ENCODE measurements at places on chromosomes 6 and 20.

- DNase-seq = no peak
Observed at GRCh38 chr20:36584018-36584481, 10.7 kb downstream of the TGIF2 start.

GRCh38 chr6:53322188-53323029 lies 26.3 kb downstream of the ELOVL5 start:
- no peak for DNase-seq

- DNase-seq = no peak
Observed at GRCh38 chr20:19947611-19948264, 69.4 kb upstream of the NAA20 start.

- no peak for DNase-seq
Observed at GRCh38 chr20:1402149-1402548, 9.3 kb upstream of the FKBP1A start.

DNA sequence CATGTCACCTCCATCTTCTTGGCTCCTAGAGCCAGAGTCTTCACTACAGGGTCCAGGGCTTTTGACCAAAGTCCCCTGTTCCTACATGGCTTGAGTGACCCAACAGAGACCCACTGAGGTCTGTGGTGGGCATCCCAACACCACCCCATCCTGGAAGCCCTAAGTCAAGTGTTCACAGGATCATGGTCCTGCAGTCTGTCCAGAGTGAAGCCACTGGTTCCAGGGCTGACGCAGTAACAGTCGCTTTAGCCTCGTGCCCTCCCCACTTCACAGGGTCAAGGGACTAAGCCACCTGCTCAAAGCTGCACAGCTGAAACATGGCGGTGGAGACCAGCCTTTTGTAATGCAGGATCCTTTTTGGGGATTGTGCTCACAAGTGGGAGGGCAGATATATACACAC lies 133.9 kb downstream of the JPH2 start:
- no peak for DNase-seq

- no peak for DNase-seq
Observed at GRCh38 chr6:1334684-1335083, 22.8 kb downstream of the FOXQ1 start.

- no peak for DNase-seq
Observed at GRCh38 chr6:96202571-96202970, 186.8 kb downstream of the FUT9 start.

- DNase-seq = no peak
Observed at GRCh38 chr6:158283304-158283980, 28.8 kb upstream of the TULP4 start.

GRCh38 chr20:29306390-29307072 lies 1950.9 kb upstream of the DEFB115 start:
- no peak for DNase-seq

GRCh38 chr20:47713878-47714450 lies 71.3 kb downstream of the SULF2 start:
- DNase-seq = no peak

GRCh38 chr6:15504581-15505350 lies 158.1 kb downstream of the DTNBP1 start:
- DNase-seq = no peak

- DNase-seq = no peak
Observed at GRCh38 chr6:108955329-108955949, 107.2 kb downstream of the ARMC2 start.

- no peak for DNase-seq
Observed at GRCh38 chr20:61573415-61574305, 321.6 kb downstream of the CDH4 start.

DNA sequence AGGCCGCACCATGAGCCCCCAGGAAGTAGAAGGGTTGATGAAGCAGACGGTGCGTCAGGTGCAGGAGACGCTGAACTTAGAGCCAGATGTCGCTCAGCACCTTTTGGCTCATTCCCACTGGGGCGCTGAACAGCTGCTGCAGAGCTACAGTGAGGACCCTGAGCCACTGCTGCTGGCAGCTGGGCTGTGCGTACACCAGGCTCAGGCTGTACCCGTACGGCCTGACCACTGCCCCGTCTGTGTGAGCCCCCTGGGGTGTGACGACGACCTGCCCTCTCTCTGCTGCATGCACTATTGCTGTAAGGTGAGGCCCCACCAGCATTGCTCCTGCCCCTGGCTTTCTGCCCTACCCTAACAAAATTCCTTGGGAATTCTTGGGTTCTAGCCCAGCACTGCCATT lies 13.1 kb downstream of the DNPH1 start:
- DNase-seq = no peak

- DNase-seq = no peak
Observed at GRCh38 chr6:78523622-78524021, 343.7 kb upstream of the IRAK1BP1 start.

DNA sequence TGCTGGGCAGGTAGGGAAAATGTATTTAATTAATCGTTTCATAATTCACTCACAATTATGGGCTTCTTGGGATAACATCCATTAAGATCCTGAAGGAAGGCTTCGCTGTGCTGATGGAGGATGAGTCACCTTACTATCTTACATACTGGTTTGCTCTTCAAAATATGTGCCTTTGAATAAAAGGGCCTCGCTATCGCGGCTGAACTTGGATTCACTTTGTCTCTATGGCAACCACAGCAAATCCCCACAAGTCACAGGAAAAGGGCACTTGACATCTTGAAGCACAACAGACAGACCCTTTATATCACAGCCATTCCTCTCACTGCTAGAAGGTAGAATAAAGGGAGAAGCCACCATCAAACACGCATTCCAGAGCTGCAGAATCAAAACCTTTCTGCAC lies 141.3 kb upstream of the MYLIP start:
- DNase-seq = no peak

DNA sequence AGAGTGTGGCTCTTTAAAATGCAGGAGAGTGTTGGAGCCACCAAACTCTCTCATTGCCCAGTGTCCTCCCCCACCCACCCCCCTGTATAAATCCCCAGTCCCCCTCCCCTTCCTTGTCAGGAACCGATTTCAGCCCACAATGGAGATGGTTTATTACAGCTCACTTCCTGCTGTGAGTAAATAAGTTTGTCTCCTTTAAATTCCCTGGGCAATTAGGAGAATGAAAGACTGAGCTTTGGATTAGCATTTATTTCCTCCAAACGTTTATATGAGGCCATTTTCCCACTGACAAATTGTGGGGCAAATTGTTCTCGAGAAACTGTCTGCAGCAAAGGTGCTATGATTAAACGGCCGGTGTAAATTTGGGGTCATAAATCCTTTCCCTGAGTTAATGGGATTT lies 128.8 kb downstream of the DHX35 start:
- DNase-seq = no peak

DNA sequence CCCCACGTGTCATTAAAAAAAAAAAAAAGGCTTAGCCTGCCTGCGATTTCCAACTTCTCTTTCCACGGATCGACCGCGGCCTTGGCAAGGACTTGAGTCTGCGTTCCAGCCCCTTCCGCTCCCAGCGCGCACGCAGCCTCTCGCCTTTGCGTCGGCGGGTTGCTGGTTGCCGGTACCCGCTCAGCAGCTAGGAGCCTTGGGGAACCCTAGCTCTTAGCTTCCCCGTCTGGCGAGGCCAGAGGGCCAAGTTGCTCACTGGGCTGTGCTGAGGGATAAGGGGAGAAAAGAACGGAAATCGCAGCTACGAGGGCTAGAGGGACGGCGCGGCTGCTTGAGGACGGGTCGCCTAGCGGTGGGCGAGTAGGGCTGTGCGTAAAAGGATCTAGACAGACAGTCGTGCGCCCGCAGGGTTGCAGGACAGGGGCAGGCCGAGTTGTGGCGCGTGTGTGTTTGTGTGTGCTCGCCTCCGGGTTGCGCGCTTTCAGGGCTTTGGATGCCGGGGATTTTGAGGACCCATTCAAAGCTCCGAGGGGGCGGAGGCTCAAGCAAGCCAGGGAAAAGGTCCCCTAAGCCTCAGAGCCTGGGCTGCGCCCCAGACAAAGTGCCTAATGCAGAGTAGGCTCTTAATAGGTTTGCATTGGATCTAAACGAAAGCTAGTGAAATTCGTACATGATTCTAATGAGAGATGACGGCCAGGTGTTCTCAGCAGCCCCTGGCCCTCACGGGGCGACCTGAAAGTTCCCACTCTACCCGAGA lies 40.5 kb upstream of the OSTM1 start:
- no peak for DNase-seq

- DNase-seq = no peak
Observed at GRCh38 chr6:98470821-98471220, 363.6 kb upstream of the POU3F2 start.

- DNase-seq = no peak
Observed at GRCh38 chr6:150830439-150831165, 34.9 kb upstream of the MTHFD1L start.

- DNase-seq = no peak
Observed at GRCh38 chr6:108661430-108661829, 100.7 kb downstream of the FOXO3 start.

GRCh38 chr6:46876126-46876525 lies 45.6 kb downstream of the ADGRF5 start:
- DNase-seq = no peak

- DNase-seq = no peak
Observed at GRCh38 chr6:44653761-44654218, 266.3 kb downstream of the CDC5L start.

DNA sequence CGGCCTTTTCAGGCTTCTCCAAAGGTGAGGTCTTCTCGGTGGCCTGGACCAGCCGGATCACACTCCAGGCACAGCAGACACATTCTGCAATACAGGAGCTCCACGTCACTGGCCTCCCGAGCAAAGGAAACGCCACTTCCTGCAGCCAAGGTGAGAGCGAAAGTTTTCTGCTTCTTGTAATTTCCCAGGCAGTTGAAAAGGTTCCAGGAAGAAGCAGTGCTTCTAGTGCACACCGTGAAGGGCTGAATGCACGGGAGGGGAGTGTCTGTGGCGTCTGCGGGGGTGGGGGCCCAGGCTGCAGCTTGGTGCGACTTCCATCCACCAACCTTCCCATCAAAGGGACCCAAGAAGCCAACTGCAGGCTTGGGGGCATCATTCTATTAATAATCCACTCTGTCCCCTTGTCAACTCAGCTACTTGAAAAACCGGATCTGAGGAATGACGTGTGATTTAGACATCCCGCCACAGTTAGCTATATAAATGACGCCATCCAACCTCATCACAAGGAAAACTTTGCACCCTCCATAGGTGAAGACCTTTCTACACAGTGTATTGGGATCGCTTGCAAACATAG lies 61.1 kb downstream of the NFATC2 start:
- DNase-seq = no peak

GRCh38 chr6:155628306-155628705 lies 172.7 kb upstream of the NOX3 start:
- DNase-seq = no peak

GRCh38 chr20:51659491-51660050 lies 108.6 kb downstream of the ATP9A start:
- no peak for DNase-seq

- DNase-seq = no peak
Observed at GRCh38 chr6:170184316-170184715, 106.6 kb downstream of the DLL1 start.

- no peak for DNase-seq
Observed at GRCh38 chr6:156948807-156949206, 171.6 kb downstream of the ARID1B start.

Data from stimulated activated CD4-positive, alpha-beta T cell treated with anti-CD3 and anti-CD28 coated beads, TNF-alpha, amount 100 ng/mL, for 1 hour (primary cell).